ENCODE measurements at places on chromosomes 11 and 22. TPM values are rescaled to one million over a fixed set of nuclear protein-coding genes. Genes with fewer than 3 reads are reported as not detected.

Gene HEPACAM
- not detected for total RNA-seq

- no peak for DNase-seq
Measured at GRCh38 chr11:104999721-105000120, 23.2 kb downstream of the CASP5 start.

Gene SEPTIN5
- total RNA-seq, result not detected

Gene RFPL1
- not detected for total RNA-seq

Gene BCO2
- total RNA-seq, result 1.2 TPM

Gene MPEG1
- total RNA-seq, result not detected

- DNase-seq, result no peak
Measured at GRCh38 chr22:37409459-37410050, 17.7 kb downstream of the ELFN2 start.

Gene TBX1
- total RNA-seq, result not detected

DNA sequence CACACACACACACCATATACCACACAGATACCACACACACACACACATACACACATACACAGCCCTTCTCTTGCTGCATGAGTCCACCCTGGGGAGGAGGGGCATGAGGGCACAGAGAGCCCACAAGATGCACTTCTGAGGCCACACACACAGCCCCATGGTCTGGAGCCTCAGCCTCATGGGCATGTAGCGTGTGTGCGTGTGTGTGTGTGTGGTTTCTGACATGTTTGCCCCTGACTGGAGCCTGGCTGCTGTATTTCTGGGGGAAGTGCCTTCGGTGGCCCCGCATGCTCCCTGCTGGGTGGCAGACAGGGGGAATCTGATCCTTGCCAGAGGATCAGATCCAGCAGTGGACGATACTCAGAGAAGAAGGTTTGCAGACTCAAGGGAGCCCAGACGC is 97.0 kb upstream of the PRR5 start:
- DNase-seq, result no peak

All from activated CD4-positive, alpha-beta T cell treated with anti-CD3 and anti-CD28 coated beads, Interleukin-2, amount 10 ng/mL, durations not matched to agents 7 days and 5 days (primary cell).